ENCODE measurements at places on chromosomes 7 and 10. TPM values are rescaled to one million over a fixed set of nuclear protein-coding genes. Genes with fewer than 3 reads are reported as not detected.
A peak's percentile ranks its signal among the peaks of the same experiment; 100 is the strongest.

GRCh38 chr7:45122975-45123860, 11.7 kb upstream of the TBRG4 start:
- peak; percentile 67 for DNase-seq

DNA sequence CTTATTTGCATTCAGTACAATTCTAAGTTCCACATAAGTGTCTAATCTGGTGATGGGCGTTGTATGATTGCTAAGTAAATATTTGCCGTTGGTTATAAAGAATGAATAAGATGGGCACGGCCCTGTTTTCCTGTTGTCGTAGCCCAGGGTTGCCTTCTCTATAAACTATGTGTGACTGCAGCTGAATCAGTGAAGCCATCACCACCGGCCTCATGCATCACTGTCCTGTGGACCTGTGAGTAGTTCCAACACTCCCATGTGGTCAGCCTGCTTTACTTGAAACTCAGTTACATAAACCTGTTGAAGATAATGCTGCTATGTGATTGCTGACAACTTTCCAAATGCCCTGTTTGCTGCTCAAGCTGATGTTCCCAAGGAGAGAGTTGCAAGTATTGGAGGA, 21.6 kb upstream of the KLF6 start:
- DNase-seq, result no peak

- no peak for DNase-seq
Observed at GRCh38 chr10:90587081-90587491, 270.8 kb downstream of the HTR7 start.

GRCh38 chr7:105352018-105352612, 36.6 kb downstream of the SRPK2 start:
- DNase-seq, result peak; percentile 87

Gene IKZF5
- 10.1 TPM for polyA plus RNA-seq

Gene POM121
- 8.6 TPM for polyA plus RNA-seq

Gene OR2A5
- not detected for polyA plus RNA-seq

Gene NCF1
- polyA plus RNA-seq, result 142 TPM

Data from spleen (tissue), 13 donors.